ENCODE measurements at places on chromosomes 16 and 17. TPM values are rescaled to one million over a fixed set of nuclear protein-coding genes. Genes with fewer than 3 reads are reported as not detected.

Gene CRYBA1
- total RNA-seq, result not detected

DNA sequence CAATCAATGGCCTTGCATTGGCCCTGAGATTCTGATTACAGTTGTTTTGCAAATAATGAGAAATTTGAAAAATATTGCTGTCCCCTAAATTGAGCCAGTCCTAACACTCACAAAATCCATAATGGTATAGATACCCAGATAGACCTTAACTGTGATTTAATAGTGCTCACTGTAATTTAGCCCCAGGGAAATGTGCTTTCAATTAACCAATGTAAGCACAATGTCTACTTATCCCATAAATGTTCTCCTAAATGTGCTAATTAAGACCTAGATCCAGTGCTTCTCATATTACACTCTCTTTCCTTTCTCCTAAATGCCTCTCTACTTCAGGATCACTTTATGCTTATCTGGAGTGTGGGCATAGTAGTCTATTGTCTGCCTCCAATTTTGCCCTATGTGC lies 417.8 kb upstream of the CCL2 start:
- no peak for DNase-seq

- DNase-seq, result no peak
These were observed 3.0 kb downstream of the HOXB4 start for GRCh38 chr17:48575066-48575582.

Gene CFAP97D1
- total RNA-seq, result not detected

Gene RAD51D
- 10.1 TPM for total RNA-seq
